Glomerular endothelial cell (primary cell): ENCODE measurements at places on chromosomes 4 and X. TPM values are rescaled to one million over a fixed set of nuclear protein-coding genes. Genes with fewer than 3 reads are reported as not detected.

DNA sequence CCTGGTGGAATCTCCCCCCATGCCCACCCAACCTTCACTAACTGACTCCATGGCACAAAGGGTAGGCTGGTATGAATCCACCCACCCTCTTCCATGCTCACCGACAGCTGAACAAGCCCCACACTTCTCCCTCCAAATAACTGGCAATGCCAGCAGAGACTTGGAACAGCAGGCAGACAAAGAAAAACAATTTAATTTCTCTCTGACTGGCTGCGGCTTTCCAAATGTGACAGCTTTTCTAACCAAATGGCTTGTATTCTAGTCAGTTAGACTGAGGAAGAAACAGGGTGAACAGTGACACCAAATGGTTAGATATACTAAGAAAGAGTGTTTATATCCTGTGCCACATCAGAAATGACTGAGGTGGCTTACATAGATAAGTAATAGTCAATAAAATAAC lies 199.3 kb upstream of the ADAMTS3 start:
- no peak for DNase-seq

TMSB15B gene
- 1.5 and 10.2 TPM in 2 replicates for total RNA-seq

TMEM150C gene
- total RNA-seq: 5.8 and 10.7 TPM in 2 replicates

BEX5 gene
- 0.47 TPM in 1 of 2 replicates, not detected in the other for total RNA-seq

DNA sequence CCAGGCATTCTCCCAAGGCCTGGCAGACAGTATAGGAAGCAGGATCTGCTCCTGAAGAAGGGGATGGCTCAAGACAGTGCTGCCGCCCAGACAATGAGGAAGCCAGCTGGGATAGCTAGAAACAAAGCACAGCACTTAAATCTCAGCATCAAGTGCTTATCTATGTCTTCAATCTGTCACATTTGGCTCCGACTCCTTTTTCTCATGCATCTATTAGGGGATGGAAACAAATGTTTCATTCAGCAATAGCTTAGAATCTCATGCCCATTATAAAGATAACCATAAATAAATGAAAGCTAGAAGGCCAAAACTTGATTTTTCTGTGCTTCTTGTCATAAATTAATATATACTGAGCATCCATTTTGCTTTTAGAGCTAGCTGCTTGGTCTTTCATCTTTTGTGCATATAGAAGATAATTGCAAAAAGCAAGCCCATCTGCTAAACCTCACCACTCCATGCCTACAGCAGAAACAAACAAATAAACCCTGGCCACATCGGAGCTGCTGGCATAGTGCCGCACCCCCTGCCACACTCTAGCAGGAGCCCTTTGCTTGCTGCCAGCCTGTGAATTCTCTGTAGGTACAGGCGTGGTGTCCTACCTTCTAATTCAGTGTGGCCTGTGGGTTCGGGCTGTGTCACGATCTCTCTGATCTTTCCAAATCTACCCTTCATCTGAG lies 75.9 kb downstream of the AASDH start:
- DNase-seq: no peak

AFF1 gene
- total RNA-seq: 32.0 and 47.4 TPM in 2 replicates

DNA sequence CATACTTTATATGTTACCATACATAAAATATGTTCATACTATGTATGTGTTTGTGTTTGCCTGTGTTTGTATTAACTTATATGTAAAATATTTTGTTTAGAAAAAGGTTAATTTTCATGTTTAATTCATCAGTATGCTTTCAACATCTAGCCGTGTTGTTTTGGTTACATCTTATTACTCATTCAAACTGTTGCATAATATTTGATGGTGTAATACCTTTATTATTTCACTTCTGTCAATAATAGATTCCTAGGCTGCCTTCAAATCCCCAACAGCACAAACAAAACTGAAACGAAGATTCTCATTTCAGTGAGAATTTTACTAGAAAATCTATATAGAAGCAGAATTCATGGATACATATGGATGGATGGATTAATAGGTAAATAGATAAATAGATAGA lies 462.3 kb upstream of the ADGRL3 start:
- no peak for DNase-seq

DNA sequence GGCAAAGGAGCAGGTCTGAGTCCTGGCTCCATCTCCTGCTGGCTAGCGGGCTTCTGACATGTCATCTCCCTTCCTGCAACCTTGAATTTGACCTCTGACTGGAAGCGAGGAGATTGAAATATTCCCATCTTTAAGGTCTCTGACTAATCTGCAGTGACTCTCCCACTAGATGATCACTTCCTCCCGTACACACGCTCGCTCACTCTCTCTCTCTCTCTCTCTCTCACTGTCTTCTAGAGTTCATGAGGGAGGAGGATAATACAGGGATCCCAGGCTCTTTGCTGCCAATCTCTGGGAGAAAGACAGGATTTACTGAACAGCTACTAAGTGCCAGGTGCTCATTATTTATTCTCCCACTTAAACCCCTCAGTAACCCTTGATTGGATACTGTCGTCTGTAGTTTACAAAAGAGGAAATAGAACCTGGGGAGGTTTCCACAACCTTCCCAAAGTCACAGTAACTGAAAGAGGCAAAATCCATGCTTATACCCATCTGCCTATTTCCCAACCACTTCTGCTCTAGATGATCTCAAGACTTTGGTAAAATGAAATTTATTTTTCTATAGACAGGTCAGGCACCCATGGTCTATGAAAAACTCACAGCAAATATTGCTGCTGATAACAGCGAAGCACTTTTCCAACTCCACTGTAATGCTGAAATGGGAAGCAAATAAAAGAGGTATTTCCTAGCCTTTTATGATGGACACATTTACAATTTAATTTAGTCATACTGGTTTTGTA lies 193.5 kb upstream of the C1QTNF7 start:
- DNase-seq: no peak

RAB9B gene
- total RNA-seq: 0.63 and 1.5 TPM in 2 replicates

GRCh38 chr4:15186806-15187205 lies 184.5 kb downstream of the CPEB2 start:
- no peak for DNase-seq

DNA sequence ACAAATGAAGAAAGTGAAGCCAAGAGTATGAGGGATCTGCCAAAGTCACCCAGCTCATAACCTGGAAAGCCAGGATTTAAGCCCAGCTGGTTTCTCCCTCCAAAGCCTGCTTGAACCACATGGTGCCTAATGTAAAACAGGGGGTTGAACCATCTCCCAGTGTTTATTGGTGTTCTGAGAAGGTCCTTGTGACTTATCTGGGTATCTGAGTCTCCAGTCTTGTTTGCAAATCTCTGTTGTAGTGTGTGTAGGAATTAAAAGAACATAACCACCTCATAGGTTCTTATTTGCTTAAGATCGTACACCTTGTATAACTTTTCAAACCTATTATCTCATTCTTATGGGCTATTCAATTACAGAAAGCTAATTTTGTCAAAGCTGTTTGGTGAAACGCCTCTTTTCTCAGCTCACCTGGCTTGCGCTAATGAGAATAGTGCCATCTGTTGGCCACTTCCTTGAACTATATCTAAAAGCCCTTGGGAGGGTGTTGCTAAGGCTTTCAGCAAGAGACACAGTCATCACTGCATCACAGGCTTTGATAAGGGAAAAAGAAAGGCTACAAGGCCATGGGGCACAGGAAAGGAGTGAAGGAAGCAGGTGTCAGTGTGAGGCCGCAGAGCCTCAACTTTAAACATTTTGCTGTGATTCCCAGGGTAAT lies 34.0 kb downstream of the ETDB start:
- DNase-seq: peak; percentile 29

- no peak for DNase-seq
Measured at GRCh38 chr4:150244600-150244999, 166.4 kb downstream of the DCLK2 start.

PITX2 gene
- total RNA-seq: not detected in 2 replicates

DNA sequence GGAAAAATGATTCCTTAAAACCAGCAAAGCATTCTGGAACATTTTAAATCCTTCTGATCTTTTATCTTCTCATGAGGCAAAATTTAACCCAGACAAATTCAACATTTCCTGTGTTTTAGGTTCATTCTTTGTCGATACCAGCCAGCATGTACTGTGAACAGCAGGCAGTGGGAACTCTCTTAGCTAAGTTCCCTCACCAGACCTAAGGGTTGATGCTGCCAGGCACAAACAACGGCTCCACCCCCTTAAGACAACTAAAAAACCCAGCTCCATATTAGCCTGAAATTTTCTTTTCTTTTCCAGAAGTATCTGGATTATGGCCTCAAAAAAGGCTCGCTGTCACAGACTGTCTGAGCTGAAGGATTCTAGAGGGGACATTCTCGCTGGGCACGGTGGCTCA lies 2.4 kb upstream of the RBM47 start:
- DNase-seq: no peak

PPP2R2C gene
- total RNA-seq: 0.24 and 0.41 TPM in 2 replicates

DNA sequence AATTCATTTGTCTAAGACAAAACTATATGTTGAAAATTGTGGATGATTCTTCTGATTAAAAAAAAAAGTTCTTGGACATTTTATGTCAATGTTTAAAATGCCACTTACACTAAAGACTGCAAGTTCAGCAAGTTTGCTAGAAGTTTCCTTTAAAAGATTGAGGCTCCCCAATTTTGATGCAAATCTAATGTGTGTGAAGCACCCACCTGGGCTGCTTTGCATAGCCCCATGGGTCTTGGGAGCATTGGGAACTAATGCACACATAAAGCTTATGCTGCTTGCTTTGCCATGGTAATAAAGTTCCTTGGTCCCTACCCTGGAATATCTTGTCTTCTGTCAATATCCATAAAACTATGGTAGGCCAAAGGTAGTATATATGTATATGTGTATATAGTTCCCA lies 725.9 kb upstream of the GRID2 start:
- DNase-seq: no peak

HHIP gene
- 21.0 and 143 TPM in 2 replicates for total RNA-seq

- no peak for DNase-seq
Measured at GRCh38 chr4:155529716-155530115, 136.9 kb upstream of the GUCY1A1 start.

FGB gene
- not detected in 2 replicates for total RNA-seq

DNA sequence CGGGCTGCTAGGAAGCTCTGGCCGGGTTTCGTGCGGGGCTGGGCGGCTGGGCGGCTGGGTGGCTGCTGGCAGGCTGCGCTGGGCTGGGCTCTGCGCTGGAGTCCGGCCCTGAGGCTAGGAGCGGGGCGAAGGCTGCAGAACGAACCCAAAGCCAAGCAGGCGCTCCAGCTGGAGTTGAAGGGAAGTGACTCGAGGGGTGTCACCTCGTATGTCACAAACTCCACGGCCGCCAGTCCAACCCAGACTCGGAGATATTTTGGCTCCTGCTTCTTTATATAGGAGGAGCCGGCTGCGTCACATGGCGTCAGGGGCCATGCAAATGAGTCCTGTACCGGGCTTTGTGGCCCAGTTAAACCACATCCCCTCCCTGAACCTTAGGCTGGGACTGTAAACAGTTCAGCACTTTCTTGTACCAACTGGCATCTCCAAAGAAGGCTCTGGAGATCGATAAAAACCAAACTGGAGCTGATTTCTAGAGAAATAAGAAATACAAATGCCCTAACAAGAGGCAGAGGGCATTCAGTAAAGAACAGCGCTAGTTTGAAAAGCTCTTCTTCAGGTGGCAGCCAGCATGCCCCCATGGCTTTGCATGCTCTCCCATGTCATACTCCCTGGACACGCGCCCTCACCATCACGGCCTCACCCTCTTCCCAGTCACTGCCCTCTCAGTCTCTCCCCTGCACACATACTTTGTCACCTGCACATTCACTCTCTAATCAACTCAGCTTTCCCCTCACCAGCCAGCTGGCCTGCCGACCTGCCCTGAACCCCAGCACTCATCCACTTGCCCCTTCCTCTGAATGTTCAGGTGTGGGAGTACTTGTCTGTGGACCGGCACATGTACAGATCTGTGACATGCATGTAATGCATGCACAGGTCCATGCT lies 58.5 kb downstream of the TSC22D3 start:
- no peak for DNase-seq

- DNase-seq: no peak
Measured at GRCh38 chrX:10118530-10118929, 38.2 kb upstream of the CLCN4 start.

CXCL13 gene
- not detected in 2 replicates for total RNA-seq

SLC35A2 gene
- total RNA-seq: 14.1 and 27.3 TPM in 2 replicates

CHRDL1 gene
- 0.58 and 4.0 TPM in 2 replicates for total RNA-seq
